ENCODE measurements at places on chromosomes 1 and 21.

DNA sequence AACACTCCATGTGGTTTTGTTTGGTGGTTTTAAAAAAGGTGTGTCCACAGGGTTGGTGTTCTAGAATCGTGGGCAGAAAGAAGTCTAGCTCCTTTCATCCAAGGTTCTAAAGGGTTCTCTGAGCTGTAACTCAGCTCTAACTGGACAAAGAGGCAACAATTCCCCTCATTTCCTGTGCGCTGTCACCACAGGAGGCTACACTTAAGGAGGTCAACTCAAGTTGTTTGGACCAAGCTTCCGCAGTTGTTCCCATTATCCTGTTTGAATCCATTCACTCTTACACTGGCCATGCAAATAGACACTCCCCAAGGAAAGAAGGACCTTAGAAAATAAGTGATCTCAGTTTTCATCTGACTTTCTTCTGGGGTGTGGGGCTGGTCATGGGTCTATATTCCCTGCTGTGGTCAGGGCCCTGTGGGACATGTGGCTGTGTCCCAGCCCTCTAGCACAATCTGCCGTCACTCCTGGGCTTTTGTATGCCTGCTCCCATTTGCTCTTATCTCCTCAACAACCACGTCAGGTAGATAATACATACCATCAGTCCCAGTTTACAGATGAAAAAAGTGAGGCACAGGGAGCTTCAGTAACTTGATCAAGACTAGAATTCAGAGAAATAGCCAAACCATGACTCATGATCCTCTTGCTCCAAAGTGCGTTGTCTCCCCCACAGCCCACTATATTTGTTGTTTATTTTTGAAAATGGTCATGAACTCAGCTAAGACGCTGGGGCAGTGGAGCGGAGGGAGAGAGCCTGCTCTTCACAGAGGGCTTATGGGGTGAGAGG lies 103.6 kb downstream of the RHOU start:
- no peak for DNase-seq

- DNase-seq: no peak
Observed at GRCh38 chr1:194024659-194025058, 838.2 kb upstream of the B3GALT2 start.

- DNase-seq: no peak
Observed at GRCh38 chr1:240597153-240597745, 14.7 kb downstream of the GREM2 start.

DNA sequence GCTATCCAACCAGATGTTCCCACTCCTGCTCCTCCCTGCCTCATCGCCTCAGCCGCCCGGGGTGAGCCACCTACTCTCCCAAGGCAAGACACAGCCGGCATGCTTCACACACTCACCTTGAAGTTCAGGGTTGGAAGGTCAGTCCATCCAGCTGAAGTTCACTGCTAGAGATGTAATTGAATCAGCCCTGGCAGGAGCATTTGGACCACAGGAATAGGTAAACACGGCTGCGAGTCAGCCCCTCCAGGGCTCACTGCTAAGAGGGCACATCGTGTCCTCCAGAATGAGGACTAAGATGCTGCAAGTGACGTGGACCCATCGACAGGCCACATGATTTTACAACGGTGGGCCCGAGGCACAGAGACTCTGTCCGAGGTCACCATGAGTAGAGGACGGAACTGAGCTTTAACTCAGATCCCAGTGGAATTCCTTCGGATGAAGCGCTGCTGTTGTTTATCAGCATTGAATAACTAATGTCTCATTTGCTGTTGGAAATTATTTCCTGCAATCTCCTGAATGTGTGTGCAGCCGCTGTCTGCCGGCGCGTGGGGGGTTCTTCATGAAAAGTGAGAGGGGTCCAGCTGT lies 41.9 kb downstream of the RSPH1 start:
- DNase-seq: no peak

GRCh38 chr1:173171152-173171551 lies 36.0 kb downstream of the TNFSF4 start:
- no peak for DNase-seq

GRCh38 chr1:86016076-86016759 lies 140.4 kb downstream of the COL24A1 start:
- no peak for DNase-seq

DNA sequence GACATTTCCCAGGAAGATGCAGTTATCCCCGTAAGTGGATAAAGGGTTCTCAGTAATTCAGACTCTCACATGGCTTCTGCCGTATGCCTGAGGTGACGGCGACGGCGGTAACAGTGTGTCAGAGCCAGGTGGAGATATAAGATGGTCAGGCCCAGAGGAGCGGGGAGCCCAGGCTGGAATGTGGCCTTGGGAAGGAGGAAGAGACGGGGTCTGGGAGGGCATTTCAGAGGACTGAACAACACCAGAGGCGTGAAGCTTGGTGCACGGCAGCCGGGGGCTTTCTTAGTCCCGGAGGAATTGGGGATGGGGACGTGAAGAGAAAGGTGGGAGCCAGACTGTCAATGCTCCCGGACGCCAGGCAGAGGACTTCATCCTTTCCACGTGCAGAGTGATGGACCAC lies 1.0 kb downstream of the RER1 start:
- DNase-seq: no peak

- no peak for DNase-seq
Observed at GRCh38 chr1:227888404-227889046, 59.2 kb downstream of the WNT9A start.

DNA sequence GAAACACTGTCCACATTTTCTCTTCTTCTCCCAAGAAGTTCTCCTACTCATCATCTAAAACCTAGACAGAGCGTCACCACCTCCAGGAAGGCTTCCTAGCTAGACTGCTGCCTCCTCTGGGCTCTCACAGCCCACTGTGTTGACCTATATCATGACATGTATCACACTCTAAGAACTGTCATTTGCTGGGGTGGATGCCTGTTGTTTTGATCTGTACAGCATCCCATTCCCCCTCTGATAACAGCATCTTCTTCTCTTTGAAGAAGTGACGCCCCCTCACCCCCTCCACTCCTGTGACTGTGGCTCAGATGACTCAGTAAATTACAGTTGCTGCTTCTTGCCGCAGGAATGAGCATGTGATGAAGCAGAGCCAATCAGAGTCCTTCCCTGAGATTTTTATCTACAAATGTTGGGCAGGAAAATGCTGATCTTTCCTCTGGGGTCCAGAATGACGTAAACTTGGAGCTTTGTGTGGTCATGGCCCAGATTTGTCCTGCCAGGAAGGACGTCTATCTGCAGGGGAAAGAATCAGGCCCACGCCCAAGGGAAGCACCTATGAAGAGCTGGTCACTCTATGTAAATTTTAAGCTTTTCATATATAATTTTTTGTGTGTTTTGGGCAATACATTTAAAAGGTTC lies 28.0 kb upstream of the FOXO6 start:
- DNase-seq: no peak

GRCh38 chr1:21926814-21927532 lies 10.1 kb downstream of the HSPG2 start:
- no peak for DNase-seq

DNA sequence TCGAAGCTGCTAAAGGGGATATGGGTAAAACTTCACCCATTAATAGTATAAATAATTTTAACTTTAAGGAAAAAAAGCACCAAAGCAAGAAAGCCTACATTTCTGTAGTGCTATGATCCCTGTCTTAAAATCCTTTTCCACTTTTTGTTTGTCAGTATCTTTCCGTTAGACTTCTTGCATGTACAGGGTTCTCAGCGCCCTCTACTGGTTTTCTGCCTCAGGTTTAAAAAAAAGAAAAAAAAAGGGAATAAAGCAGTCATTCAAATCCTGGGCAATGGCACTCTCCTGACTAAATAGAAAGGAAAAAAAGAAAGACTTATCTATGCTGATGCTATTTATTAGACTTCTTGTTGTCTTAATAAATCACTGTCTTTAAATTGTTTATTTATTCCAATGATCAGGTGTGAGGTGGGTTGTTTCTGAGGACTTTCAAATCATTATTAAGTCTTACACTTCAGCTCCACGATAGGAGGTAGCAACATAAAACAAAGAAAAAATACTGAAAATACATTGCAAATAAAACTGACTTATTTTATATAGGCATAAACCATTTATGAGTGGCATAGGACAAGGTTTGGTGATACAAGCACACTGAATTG lies 475.4 kb upstream of the NR5A2 start:
- peak; percentile 20 for DNase-seq

DNA sequence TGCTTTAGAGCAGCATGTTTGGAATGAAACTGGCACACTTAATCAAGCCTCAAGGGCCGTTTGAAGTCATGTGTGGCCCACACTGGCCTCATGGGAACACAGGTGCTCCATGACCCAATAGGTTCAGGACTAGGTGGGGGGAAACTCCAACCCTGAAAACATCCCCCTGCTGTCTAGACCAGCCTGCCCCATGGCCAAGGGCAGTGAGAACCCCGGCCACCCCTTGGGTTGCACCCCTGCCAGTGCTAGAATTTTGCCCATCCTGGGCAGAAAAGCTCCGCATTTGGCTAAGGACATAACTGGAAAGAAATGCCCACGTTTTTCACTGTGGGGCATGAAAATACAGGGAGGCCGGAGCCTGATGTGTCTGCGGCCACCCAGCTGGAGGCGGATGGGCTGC lies 6.1 kb upstream of the PTGER3 start:
- no peak for DNase-seq

DNA sequence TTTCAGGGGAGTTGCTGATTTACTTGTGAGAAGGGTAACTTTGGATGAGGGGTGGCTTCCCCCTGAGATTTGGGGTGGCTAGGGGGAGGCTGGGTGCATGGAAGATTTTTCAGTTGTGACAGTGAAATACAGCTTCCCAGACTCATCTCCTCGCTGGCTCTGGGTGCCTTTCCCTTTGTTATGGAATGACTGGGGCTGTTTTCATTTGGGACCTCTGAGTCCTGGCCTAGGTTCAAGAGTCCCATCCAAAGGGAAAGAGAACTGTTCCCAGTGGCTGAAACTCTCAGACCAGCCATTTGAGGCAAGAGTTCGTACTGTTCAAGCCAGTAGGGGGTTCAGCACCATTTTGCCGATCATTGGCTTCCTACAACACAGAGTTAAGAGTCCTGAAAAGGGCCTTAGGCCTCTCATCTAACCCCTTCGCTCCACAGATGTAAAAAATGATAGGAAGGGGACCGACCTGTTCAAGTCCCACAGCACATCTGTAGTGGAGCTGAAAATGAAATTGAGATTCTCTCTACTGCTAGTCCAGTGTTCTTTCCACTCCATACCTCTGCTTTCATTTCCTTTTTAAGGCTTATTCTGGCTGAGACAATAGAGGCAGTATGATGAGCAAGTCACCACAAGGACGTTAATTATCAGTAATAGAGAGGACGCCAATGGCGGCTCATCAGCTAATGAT lies 958 bp downstream of the DDR2 start:
- DNase-seq: no peak

DNA sequence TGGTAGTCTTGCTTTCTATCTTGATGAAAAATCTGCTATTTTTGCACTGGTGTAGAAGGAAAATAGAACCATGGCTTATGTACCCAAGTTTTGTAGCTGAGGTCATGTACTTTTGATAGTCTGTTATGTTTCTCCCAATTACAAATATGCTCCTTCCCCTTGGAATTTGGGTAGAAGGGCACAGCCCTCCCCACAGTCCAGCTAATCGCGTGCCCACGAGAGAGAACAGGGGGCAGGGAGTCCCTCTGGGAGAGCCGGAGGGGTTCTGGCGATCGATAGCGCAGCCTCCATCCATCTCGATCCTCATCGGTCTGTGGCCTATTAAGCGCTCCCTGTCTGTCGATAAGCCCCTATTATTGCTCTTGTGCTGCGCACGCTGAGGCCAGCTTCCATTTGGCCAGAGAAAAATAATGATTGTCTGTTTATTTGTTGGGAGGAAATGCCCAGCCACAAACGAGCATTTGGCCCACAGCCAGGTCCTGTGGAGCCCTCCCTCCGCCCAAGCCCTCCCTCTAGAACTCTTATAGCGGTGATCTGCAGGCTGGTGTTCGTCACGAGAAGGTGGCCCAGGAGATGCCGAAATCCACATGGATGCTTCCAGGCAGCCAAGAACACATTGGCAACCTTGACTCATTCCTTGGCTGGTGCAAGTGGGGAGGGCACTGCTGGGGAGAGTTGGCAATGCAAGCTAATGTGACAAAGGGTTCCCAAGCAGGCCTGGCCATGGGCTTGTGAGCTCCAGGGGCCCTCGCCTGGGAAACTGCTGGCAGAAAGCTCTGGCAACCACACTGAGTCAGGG lies 134.7 kb upstream of the TNR start:
- DNase-seq: no peak

- DNase-seq: no peak
Observed at GRCh38 chr1:82710091-82710490, 909.4 kb downstream of the ADGRL2 start.

DNA sequence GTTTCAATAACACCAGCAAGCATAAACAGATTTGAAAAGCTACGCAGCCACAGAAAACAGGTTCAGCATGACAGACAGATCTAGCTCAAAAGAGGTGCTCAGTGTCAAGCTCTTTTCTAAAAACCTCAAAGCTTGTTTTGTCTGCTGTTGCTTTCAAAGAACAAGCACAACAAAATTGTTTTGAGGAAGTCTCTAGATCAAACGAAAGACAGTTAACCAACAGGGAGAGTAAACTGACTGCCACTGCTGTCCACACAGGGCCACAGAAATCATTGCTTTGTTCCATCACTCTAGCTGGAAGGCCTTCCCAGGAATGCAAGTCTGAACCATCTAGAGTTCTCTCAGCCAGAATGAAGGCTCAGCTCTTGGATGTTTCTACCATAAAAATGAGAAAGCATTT lies 12.8 kb downstream of the APP start:
- DNase-seq: no peak

- DNase-seq: no peak
Observed at GRCh38 chr1:172679000-172679772, 20.3 kb downstream of the FASLG start.

Measured in iPS DF 6.9 (cell line).